ENCODE measurements at places on chromosomes 7 and 10. TPM values are rescaled to one million over a fixed set of nuclear protein-coding genes. Genes with fewer than 3 reads are reported as not detected.

The FBXO24 gene
- 0.49 TPM for total RNA-seq

DNA sequence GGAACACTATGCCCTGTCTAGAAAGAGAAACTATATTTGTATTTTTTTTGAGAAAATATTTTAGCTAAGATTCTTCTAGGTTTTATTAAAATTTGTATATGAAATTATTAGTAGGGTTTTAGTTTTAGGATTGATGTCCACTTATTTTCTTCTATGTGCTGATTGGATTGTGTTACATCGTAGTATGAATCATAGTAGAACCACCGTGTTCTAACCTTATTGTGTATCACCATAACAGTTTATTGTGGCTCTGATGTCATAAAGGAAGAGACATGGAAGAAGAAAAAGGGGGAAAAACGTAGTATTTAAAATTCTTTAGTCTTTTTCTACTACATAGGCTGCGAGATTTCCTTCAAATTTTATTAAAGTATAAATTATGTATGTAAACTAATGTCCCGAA, 1.9 kb downstream of the AGBL3 start:
- no peak for DNase-seq
- no peaks in the 10 kb centered on the region for H3K36me3 ChIP-seq
- peaks cover 2% of the 10 kb centered on the region for H3K27me3 ChIP-seq
- no peak overlapping the region for H3K27ac ChIP-seq
- H3K4me1 ChIP-seq: no peaks in the 10 kb centered on the region

GRCh38 chr7:46752881-46753366, 829.0 kb downstream of the TNS3 start:
- H3K4me1 ChIP-seq: peaks cover 11% of the 10 kb centered on the region
- H3K27me3 ChIP-seq: peaks cover 2% of the 10 kb centered on the region
- H3K27ac ChIP-seq: no peak overlapping the region
- no peak overlapping the region for H3K4me3 ChIP-seq
- H3K36me3 ChIP-seq: no peaks in the 10 kb centered on the region

DNA sequence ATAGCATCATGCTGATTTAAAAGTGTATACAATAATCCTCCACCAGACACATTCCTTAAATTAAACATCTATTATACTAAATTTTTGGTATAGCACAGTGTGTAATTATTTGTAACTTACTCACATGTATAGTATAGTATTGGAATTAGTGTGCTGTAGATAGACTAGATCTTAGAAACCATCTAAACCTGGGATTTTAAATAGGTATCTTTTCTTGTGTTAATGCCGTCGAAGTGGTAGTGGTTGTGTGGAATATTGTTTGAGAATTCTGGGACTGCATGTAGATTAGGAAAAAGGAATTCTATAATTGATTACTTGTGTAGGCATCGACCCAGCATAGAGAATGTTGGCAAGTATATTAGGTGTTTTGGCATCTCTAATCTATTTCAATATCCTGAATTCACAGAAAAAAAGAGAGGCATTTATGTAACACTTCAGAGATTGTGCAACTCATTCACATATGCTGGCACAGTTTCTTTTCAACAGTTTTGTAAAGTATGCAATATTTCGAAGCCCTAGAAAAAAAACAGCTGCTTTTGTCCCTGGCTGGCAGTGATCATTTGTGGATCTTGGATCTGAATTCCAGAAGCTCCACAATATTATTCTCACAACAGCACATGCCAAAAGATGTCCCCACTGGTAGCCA, 145.5 kb upstream of the AGR3 start:
- no peak for DNase-seq
- no peak overlapping the region for H3K4me3 ChIP-seq
- H3K27ac ChIP-seq: no peak overlapping the region
- H3K36me3 ChIP-seq: no peaks in the 10 kb centered on the region
- H3K27me3 ChIP-seq: no peaks in the 10 kb centered on the region

- DNase-seq: no peak
- no peaks in the 10 kb centered on the region for H3K36me3 ChIP-seq
- peaks cover 4% of the 10 kb centered on the region for H3K27me3 ChIP-seq
- H3K27ac ChIP-seq: no peak overlapping the region
- peaks cover 5% of the 10 kb centered on the region for H3K4me1 ChIP-seq
Observed at GRCh38 chr10:33145451-33146188, 187.6 kb upstream of the ITGB1 start.

DNA sequence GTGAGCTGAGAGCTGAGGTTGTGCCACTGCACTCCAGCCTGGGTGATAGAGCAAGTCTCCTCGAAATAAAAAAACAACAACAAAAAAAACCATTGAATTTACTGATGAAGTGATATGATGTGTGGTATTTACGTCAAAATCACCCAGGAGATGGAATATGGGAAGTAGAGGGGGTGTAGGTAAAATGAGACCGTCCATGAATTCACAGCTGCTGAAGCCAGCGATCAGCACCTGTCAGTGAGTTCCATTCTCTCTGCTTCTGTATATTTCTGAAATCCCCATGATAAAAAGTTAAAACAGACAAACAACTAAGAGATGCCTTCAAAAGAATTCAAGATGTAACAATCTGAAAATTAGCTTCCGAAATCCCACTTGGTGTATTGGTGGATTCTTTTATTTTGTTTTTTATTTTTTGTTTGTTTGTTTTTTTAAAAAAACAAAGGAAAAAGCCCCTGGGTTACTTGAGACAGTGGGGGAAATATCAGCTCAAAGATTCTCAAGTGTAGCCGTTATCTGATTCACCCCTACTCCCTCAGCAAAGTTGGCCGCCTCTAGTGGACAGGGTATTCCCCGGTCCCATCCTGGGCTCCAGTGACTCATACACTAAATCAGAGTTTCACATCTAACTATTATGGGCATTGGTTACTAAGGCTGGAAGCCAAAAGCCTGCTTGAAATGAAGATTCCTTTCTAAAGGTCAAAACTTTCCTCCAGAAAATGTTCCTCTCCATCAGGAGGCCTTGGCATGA, 76.4 kb downstream of the MAP3K8 start:
- H3K27me3 ChIP-seq: no peaks in the 10 kb centered on the region
- no peaks in the 10 kb centered on the region for H3K36me3 ChIP-seq
- H3K4me3 ChIP-seq: no peak overlapping the region

DNA sequence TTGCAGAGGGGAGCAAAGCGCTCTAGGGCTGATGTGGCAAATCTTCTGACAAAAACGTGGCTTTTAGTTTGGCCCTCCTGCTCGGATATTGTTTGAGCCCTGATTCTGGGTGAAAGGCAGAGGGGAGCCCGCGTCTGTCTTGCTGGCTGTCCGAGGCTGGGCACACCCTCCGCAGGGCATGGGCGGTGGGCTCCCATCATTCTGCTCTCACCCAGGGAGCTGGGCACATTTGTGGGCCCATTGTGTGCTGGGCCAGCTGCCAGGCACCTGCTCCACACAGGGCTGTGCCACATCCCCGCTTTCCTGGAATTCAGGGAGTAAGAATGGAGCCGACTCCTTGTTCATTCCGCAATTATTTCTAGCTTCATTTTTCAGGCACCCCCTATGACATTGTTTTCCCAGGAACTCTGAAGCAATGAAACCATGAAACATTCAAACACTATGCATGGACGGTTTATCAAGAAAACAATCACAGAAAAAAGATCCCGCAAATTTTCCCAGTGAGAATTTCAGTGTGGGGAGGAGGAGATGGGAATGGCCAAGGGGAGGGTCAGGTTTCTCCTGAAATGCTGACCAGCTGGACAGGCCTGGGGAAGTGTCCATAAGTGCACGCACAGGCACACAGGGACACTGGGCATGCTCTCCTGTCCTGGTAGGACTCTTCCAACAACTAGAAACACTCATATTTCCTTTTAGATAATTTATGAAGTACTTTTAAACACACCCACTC, 341.1 kb downstream of the CXCL12 start:
- peaks cover 4% of the 10 kb centered on the region for H3K27me3 ChIP-seq
- no peak for DNase-seq
- H3K4me1 ChIP-seq: peaks cover 28% of the 10 kb centered on the region
- peak overlapping the region; percentile 27 for H3K4me3 ChIP-seq

DNA sequence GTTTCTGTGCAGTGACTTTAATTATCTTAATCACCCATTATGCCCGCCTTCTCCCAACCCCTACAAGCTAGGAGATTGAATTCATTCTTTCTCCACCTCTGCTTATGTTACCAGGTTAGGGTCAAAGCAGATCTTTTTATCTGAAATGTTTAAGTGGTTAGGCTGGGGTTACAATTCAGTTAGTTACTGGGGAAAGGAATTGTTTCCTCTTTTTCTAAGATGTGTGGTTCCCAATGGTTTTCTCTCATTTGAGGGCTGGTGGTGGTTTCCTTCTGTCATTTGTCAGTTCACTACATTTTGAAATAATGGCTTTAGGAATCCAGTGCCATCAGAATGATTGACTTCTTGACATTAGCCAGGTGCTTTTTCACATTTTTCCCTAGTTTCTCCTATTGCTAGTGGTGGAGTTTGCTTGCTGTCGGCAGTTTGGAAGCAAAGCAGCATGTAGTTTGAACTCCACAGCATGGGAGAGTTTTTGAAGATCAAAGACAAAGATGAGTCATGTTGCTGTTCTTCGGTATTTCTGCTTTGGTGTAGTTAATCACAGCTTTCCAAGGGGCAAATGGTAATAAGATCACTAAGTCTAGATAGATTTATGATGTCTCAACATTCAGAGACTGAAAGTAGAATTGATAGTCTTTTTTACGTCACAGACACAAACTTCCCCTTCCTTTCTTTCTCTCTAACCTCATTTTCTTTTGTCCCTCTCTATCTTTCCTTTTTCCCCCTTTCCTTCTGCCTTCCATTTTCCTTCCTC, 168.2 kb downstream of the SND1 start:
- H3K27ac ChIP-seq: no peak overlapping the region
- peaks cover 2% of the 10 kb centered on the region for H3K27me3 ChIP-seq
- DNase-seq: no peak
- peaks cover 3% of the 10 kb centered on the region for H3K4me1 ChIP-seq

DNA sequence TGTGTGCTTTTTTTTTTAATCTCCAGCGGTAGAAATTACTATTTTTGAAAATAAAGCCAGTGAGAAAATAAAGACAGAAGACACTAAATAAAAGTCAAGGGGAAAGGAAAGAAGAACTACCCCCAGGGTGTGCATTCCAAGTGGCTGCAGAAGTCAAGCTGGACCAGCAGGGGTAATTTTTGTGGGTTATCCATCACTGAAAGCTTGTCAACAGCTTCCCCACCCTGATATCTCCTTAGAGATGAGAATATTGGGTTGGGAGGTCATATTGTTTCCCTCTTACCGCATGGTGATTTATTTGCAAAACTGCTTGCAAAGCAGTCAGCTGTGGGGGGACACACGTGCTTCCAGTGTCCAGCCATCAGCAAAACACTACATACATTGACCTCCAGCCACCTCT, 46.4 kb downstream of the FAM107B start:
- peaks cover 4% of the 10 kb centered on the region for H3K4me1 ChIP-seq
- DNase-seq: no peak
- H3K27ac ChIP-seq: no peak overlapping the region
- peaks cover 27% of the 10 kb centered on the region for H3K36me3 ChIP-seq
- H3K27me3 ChIP-seq: peaks cover 4% of the 10 kb centered on the region

DNA sequence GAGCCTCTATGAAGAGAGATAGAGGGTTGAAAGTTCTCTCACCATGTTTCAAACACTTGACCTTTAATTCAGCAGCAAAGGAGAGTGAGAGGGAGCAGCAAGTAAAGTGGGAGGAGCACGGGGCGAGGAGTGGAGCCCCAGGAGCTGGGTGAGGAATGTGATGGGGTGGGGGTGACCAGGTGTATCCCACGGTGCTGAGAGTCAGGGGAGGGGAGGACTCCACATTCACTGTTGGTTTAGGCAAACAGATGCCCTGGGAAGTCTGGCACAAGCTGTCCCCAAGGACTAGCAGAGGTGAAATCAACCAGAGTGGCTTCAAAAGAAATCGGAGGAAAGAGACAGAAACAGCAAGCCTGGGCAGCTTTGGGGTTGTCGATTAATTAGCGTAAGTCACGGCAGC, 101.8 kb upstream of the PITRM1 start:
- H3K36me3 ChIP-seq: peaks cover 6% of the 10 kb centered on the region
- DNase-seq: no peak
- peaks cover 2% of the 10 kb centered on the region for H3K4me1 ChIP-seq
- H3K4me3 ChIP-seq: no peak overlapping the region

GRCh38 chr7:116511552-116512519, 12.3 kb downstream of the CAV2 start:
- no peaks in the 10 kb centered on the region for H3K36me3 ChIP-seq
- peaks cover 2% of the 10 kb centered on the region for H3K27me3 ChIP-seq
- no peak overlapping the region for H3K27ac ChIP-seq
- no peak for DNase-seq
- H3K4me1 ChIP-seq: no peaks in the 10 kb centered on the region

DNA sequence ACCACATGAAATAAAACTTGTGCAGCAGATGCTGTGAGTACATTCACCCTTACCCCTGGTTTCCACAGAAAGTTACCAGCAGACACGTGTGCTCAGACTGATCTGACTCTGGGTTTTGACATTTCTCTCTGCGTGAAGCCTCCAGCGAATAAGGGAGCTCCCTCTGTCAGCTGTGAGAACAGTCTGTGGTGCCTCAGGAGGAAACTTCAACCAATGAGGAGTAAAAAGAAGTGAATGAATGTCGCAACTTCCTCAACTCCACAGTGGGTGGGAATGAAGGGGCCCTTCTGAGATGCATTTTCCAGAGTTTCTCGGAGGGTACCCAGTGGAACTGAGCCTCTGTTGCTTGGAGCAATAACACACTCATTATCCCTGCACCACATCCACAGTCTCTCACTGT, 743.4 kb downstream of the TNS3 start:
- H3K27ac ChIP-seq: no peak overlapping the region
- no peaks in the 10 kb centered on the region for H3K27me3 ChIP-seq
- no peaks in the 10 kb centered on the region for H3K36me3 ChIP-seq
- H3K4me3 ChIP-seq: no peak overlapping the region
- no peaks in the 10 kb centered on the region for H3K4me1 ChIP-seq
